ENCODE measurements at places on chromosomes 13 and 19.
A peak's percentile ranks its signal among the peaks of the same experiment; 100 is the strongest.

DNA sequence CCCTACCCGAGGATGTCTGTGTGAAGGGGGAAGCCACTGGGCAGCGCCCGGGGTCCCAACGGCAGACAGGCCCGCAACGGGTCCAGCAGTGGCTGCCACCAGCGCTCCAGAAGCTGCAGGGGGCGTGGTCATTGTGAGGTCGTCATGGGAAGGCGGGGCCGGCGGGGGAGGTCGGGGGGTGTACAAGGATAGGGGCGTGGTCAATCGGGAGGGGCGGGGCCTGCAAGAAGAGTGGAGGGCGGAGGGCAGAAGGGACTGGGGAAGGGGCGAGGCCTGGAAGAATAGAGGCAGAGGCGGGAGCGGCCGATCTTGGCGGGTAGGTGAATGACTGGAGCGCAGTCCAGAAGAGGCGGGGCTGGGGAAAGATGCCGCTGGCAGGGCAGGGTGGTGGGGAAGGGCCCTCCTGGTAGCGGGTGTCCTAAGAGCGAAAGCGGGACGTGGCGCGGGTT is 4.4 kb downstream of the FUZ start:
- DNase-seq, result peak; percentile 94

- DNase-seq, result no peak
Measured at GRCh38 chr19:16894080-16894479, 5.3 kb downstream of the F2RL3 start.

GRCh38 chr19:1851654-1852580 is 3.6 kb upstream of the REXO1 start:
- peak; percentile 77 for DNase-seq

DNA sequence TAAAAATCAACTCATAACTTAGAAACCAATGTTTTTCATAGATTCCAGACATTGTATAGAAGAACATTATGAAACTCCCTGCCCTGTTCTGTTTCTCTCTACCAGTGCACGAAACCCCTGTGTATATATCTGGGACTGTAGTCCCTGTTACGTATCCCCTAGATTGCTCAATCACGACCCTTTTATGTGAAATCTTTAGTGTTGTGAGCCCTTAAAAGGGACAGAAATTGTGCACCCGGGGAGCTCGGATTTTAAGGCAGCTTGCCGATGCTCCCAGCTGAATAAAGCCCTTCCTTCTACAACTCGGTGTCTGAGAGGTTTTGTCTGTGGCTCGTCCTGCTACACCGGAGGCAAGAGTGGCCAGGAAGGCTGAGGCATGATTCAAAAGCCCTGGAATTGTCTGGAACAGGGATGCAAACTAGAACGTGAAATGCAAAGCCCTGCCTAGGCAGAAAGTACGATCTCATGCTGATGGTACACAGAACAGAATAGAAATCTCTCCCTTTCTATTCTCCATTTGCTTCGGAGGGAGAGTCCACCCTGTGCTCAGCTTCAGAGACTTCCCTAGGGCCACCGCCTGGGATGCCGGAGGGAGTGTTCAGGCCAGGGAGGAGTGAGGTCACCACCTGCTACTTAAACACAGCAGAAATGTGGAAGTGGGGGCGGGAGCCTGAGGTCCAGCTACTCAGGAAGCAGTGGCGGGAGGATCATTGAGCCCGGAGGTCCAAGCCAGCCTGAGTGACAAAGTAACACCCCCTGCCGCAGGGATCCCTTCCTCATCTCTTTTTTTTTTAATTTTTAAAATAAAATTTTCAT is 758 bp upstream of the ZNF888 start:
- DNase-seq, result peak; percentile 32

- no peak for DNase-seq
Measured at GRCh38 chr19:38658462-38659306, 11.2 kb downstream of the ACTN4 start.

GRCh38 chr19:51573331-51573730 is 2.2 kb downstream of the ZNF175 start:
- DNase-seq, result no peak

GRCh38 chr19:4139614-4140236 is 13.7 kb upstream of the CREB3L3 start:
- DNase-seq, result peak; percentile 68

GRCh38 chr13:43911278-43911677 is 31.6 kb downstream of the LACC1 start:
- DNase-seq, result no peak

DNA sequence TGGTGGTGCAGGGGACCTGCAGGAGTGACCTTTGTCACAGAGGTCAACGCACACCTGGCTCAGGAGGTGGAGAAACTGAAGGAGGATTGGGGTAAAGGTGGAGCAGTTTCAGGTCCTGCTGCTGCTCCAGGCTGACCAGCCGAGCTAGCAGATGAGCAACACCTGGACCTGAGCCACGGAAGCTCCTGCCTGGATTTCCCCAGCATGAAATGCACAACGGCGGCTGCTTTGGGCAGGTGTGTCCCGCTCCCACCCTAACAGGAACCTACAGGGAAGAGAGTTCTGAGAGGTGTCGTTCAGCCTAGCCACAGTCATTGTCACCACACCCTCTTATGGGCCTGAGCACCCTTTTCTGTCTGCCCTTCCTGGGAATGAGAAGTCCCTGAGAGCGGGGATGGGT is 15.7 kb upstream of the CD177 start:
- DNase-seq, result no peak

DNA sequence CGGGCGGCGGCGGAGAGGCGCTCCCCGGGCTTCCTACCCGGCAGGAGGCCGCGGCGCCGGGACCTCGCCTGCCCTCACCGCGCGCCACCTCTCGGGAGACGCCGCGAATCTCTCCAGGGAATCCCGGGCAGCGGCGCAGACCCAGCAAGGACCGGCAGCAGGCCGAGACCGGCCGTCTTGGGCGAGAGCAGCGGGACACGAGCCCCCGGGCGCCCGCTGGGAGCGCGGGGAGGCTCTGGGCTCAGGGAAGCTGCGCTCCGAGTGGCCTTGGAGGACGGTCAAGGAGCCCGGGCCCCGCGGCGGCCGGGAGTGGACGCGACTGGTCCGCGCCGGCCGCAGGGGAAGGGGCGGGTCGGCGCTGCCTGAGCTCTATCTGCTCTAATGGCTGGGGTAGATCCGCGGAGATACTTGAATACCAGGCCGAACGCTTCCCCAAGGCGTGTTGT is 14.7 kb downstream of the CDX2 start:
- DNase-seq, result no peak

GRCh38 chr13:72523049-72523448 is 204.4 kb downstream of the MZT1 start:
- no peak for DNase-seq

DNA sequence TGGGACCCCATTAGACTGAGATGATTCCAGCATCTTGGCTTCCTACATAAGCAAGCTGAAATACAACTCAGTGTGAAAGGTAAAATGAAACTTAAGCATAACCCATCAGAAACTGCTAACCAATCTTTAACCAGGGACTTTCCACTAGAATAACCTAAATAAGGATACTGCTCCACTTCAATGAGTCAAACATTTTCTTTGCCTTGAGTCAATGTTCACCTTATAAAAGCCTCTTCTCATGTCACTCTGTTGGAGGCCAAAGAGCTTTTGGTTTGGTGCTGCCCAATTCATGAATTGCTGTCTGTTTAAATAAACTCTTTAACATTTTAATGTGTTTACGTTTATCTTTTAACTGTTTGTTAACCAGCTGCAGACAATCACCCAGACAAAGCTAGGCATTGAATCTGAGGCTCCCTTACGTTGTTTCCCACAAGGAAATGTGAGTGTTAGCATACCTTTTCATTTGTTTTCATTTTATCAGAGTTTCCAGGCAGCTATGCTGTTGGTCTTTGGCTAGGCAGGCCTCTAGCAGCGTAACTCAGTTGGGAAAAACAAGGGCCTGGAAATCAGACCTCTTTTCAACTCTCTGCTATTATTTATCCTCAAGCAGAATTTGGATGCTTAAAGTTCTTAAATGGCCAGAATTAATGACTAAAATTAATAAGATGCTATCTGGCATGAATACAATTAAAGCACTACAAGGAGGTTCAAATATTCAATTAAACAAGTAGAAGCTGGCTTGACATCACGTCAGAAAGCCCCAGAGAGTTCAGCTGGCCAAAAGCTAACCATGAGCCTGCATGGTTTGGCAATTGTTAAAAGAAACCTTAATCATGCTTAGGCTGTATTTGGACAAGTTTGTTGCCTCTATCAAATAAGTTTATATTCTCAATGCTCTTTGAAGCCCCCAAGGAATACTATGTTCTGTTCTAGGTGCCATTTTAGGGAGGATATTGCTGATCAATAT is 200.2 kb downstream of the DCLK1 start:
- no peak for DNase-seq

- peak; percentile 18 for DNase-seq
Measured at GRCh38 chr13:80235166-80235966, 105.6 kb downstream of the SPRY2 start.

- no peak for DNase-seq
Measured at GRCh38 chr13:110685305-110686020, 20.5 kb downstream of the CARS2 start.

DNA sequence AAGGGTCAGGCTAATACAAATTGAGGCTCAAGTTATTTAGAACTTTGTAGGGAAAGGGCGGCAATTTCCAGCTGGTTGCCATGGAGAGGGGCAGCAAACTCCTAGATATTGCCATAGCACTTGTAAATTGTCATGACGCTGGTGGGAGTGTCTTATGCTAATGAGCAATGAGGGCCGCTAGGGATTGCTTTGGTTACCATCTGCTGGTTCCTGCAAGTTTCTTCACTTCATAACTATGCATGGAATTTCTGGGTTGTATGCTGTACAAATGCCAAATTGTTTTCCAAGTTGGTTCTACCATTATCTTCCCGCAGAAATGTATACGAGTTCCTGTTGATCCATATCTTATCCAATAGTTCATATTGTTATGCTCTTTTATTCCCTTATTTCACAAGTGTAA is 1339.4 kb downstream of the EFNB2 start:
- DNase-seq, result no peak

GRCh38 chr19:41616792-41617621 is 9.9 kb downstream of the CEACAM4 start:
- no peak for DNase-seq

GRCh38 chr13:43077906-43078305 is 54.5 kb downstream of the DNAJC15 start:
- no peak for DNase-seq

DNA sequence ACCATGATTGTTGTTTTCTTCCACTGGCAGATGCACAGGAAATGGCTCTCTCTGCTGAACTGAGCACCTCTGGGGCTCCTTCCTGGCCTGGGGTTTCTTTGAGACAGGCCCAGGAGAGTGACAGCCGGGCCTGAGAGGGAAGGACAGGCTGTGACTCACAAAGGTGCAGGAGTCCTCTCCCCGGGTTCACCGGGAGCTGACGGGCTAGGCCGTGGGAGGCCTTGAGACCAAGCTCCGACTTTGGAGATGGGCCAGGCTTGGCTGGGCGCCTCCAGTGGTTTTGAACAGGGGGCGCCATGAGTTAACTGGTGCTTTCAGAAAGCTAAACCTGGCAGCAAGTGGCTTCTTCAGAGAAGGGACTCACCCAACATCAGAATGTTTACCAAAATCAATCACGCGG is 143.4 kb downstream of the URI1 start:
- DNase-seq, result peak; percentile 25

DNA sequence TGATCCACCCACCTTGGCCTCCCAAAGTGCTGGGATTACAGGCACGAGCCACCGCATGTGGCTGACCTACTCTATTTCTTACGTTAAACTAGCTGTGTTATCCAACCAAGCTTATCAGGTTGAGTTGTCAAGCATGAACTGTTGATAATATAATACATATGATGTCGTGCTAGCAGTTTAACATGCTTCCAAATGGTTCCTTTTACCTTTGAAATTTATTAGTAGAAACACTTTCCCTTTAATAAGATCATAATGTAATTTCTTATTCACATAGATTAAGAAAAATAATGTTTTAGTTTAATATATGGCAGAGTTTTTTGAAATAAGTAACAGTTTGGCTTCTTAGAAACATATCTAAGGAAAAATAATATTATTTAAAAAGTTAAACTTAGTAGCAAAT is 34.4 kb upstream of the VWA8 start:
- DNase-seq, result no peak

DNA sequence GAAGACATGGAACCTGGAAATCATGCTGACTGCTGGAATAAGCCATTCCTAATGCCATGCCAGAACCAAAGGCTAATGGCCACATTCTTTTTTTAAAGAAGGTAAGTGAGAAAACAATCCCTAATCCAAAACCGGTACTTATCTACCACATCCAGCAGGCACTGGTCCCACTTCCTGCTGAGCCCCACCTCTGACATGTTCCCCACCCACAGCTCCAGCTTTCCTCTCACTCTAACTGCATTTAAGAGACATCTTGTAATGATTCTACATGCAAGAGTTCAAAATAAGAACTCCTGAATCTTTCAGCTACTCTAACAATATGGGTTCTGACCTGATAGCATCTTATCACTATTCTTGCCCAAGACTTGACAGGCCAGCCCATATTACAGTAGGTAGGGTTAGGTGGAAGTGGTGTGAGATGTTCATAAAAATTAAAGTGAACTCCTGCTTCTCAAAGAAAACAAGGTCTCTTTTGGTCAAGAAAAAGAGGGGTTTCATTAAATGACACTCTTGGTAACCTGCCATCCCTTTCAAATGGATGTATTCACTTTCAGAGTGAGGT is 41.9 kb downstream of the N4BP2L2 start:
- no peak for DNase-seq

- no peak for DNase-seq
Measured at GRCh38 chr13:112592647-112593046, 4.7 kb upstream of the TUBGCP3 start.

DNA sequence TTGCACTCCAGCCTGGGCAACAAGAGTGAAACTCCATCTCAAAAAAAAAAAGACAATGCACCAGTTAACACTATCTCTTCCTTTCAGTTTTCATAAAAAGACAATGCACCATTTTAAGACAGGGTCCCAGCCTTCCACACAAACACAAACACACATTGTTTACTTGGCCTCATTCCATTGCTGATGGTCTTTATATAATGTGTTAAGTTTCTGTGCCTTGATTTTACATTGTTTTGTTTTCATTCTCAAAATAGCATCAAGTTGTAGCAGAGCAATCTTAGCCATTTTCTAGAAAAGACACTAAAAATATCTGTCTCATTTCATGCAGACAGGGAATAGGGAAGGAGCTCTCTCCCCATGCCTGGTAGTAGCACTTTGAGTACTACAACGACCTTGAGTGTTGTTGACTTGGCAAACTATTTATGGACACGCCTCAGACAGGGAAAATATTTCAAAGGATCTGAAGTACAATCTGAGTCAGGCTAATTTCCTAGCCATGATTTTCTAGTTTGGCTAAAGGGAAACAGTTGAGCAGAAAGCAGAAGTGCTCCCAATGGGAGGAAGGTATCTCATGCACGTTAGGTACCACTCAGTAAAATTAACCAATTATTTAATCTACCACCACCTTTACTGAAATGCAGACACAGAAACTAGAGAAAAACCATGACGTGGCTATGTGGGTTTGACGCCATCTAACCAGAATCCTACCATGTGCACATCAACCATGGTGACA is 120.6 kb downstream of the ABCC4 start:
- no peak for DNase-seq

GRCh38 chr19:17754634-17755442 is 3.6 kb downstream of the FCHO1 start:
- no peak for DNase-seq

- DNase-seq, result no peak
Measured at GRCh38 chr13:46035066-46035465, 17.5 kb downstream of the ZC3H13 start.

Measured in head of caudate nucleus (tissue), 42 donors.